Stimulated activated CD8-positive, alpha-beta memory T cell treated with anti-CD3 and anti-CD28 coated beads, Interleukin-2, amount 100 ng/mL, for 1 hour (primary cell): ENCODE measurements at places on chromosomes 12 and 14.

DNA sequence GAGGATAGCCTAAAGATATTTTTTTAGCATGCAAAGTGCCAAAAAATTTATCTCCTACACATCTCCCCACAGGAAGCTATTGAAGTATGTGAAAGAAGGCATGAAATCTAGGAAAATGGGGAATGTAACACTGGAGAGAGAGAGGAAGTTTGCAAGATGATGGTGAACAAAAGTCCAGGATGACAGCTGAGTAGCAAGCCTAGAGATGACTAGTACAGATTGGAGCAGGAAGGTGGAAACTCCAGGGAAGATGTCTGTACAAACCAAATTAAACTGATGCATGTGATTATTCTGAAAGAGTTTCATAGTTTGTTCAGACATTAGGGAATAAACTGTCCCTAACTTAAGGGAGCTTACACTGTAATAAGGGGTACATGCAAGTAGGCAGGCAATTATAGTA, 99.3 kb downstream of the RAD51B start:
- no peak for DNase-seq

DNA sequence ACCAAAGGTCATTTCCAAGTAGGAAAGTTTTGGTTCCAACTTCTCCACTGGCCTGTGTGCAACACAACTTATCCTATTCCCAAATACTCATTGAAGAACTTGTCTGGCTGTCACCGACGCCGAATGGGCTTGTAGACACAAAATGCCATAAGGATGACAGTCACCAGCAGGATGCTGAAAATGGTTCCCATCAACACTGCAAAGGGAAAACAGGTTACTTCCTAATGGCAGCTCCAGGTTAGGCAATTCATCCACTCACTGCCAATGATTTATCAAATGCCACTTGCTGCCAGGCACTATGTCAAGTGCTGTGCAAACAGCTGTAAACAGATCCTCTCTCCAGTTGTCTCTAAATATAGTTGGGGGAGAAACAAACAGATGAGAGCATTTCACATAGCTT, 6.1 kb downstream of the C12orf76 start:
- DNase-seq: no peak

DNA sequence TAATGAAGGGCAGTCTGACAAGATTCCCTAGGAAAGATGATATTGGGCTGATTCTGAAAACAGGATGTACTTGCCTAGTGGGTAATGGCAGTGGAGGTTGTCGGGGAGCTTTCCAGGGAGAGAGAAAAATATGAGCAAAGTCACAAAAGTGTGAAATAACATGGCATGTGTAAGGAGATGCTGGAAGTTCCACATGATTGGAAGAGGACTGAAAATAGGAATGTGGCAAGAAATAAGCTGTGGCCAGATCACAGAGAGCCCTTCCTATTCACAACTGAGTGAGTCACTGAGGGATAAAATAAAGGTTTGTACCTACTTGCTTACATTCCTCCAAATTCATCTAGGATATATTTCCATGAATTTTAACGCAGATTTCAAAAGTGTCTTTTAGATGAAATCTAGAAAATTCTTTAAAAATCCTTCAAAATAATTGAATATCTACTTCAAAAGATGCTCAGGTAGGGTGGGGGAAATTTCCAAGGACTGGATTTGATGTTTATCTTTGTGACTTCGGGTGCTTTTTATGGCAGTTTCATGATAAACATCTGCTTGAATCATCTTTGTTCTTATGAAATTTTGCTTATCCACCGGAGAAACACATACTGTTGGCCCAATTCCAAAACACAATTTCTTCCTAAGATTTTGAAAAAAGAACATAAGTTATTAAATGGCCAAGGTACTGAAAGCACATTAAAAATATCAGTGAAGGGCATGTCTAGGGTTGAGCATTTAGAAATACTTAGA, 36.3 kb upstream of the SLC2A13 start:
- no peak for DNase-seq

DNA sequence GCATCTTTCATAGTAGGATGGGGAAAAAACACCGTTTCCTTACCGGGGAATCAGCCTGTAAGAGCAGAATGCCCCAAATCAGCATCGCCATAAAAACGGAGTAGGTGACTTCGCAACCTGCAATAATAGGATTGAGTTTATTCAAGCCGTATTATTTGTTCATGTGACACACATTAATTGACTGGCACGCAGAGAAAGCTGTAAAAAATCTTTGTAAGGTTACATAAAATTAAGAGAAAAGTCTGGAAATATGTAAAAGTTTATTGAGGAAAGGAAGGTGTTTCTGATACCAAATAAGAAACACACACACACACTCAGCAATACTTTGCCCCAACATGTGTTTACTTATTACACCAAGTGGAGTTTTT, 628 bp upstream of the CAPRIN2 start:
- DNase-seq: no peak

- no peak for DNase-seq
These were observed 34.2 kb upstream of the KICS2 start for GRCh38 chr12:64256166-64256800.

DNA sequence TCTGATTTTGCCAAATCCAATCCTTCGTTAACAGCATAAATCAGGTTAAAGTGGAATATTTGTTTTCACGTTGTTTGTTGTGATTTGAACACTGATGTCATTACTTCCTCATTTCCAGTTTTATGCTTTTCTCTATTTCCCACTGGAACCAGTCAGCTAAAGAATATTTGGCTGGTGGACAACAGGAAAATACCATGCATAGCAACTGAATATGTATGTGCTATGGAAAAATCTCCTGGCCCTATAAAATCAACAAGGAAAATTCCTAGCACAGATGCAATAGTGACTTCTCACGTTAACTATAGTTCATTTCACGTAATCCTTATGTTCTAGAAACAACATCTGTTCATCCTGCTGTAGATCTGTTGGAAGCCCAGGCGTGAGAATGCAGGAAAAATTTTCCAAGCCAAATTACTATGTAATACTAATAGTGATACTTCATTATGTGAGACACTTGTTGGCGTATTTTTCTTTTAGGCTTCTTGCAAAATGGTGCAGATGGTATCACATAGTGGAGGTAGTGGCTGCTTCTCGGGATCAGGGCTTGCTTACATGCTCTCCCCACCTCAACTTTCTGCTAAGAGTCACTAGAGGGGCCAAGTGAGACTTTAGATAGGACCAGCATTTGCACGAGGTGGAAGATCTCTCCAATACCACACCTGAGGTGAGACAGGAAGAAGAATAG, 86.3 kb upstream of the USP44 start:
- DNase-seq: no peak

- no peak for DNase-seq
These were observed 1108.3 kb upstream of the FLRT2 start for GRCh38 chr14:84421621-84422020.

GRCh38 chr14:104991896-104992230, 6.3 kb downstream of the CLBA1 start:
- DNase-seq: no peak

- DNase-seq: no peak
These were observed 86.4 kb upstream of the RTL1 start for GRCh38 chr14:100989924-100990323.

DNA sequence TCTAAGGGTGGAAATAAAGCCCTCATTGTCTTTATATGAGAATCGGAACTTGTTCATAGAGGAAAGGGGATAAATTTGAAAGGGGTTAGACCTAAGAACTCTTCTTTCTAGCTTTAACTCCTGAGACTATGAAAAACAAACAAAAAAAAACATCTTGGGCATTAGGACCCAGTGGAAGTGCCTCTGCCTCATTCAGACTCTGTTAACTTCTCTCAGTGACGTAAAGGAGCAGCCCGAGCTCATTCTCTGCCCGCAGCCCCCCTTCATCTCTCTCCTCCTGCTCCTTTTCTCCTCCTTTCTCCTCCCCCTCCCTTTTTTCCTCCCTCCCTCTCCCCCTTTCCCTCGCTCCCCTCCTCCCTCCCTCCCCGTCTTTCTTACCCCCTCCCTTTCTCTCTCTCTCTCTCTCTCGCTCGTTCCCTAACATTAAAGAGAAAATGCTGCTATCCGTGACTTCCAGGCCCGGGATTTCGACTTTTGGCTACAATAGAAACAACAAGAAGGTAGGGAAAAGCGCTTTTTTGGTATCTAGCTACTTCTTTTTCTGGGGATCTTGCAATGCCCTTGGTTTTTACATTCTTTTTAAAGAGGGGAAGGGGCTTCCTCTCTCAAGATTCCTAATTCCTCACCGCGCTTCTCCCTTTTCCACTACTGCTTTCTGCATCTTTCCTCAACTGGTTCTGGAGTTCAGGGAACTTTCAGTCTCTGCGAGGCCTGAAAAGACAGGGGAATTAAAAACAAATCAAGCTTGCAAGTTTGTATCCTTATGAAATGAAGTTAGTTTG, at the start of gene RBMS2:
Gene RBMS2 (plus strand): TSS at position 231 of the 782 bp plus-strand sequence. CDS start 204 bp downstream, at position 435.
- peak; percentile 6 for DNase-seq

- no peak for DNase-seq
These were observed 28.7 kb downstream of the CCDC85C start for GRCh38 chr14:99575043-99576023.

- no peak for DNase-seq
These were observed 395.0 kb downstream of the ZFP36L1 start for GRCh38 chr14:68397822-68398221.
